Cardiac fibroblast (primary cell): ENCODE measurements at places on chromosomes 11 and 22.

- peak; percentile 68 for DNase-seq
These were observed 95.1 kb upstream of the PLET1 start for GRCh38 chr11:112355726-112356125.

DNA sequence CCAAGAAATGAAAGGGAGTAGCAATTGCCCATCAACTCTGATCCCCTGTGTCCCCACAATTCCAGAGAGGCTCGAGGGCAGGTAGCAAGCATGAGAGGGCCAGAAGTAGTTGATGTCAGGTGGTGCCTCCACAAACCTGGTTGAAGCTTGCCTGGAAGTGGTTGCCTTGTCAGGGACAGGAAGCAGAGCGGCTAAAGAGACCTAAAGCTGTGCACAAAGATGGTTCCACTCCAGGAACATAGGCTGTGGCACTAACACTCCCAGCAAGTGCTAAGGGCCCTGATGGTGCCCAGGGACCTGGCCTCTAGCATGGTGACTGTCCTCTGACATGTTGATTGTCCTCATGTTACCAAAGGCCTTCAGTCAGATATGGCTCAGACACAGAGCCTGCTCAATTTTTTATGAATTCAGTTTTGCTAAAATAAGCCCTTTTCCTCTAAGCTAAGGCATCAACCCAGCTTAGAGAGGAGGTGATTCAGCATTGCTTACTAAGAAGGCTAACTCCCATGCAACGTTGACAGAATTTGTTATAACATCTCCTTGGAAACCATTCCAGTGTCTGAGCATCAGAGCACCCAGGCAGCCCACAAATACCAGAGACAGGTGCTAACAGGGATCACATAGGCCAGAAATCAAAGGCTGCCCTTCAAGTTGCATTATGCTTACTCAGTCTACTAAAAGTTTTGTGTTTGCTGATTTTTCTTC is 196.3 kb upstream of the ARHGAP20 start:
- DNase-seq = peak; percentile 64

- DNase-seq = no peak
These were observed 5.8 kb downstream of the SCUBE1 start for GRCh38 chr22:43337385-43337784.

DNA sequence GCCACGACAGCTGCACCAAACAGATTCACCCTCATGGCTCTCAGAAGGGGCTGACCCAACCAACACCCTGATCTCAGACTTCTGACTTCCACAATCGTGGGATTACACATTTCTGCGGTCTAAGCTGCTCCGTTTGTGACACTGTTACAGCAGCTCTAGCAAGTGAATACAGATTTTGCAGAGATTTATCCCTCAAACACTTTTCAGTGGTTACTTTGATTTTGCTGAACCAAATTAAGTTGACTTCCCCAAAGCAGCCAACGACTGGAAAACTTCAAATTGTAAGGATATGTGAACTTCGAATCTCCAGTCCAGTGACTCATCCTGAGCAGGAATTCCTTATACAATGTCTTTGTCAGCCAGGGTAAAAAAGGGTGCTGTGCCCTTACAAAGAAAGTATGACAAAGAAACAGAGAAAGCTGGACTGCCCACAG is 14.8 kb upstream of the INCENP start:
- DNase-seq = peak; percentile 70

GRCh38 chr11:93219440-93219839 is 21.6 kb upstream of the SLC36A4 start:
- no peak for DNase-seq

DNA sequence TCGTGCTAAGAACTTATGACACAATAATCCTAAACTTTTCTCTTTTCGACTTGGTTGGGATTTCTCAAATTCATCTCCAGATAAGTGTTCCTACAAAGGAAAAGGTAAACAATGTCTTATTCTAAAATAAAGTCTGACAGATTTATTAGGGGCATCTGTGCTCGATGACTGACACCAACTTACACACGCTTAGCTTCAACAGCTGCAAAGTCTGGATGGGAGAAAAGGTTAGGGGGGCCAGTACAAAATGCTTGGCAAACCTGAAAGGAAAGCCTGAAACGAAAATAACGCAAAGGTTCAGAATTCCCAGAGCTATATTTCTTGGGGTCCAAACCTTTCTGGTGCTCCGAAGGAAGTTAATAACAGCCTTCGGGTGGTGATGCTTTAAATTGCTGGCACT is 3.4 kb downstream of the E2F8 start:
- no peak for DNase-seq

- peak; percentile 39 for DNase-seq
These were observed 1.7 kb upstream of the RTCB start for GRCh38 chr22:32413719-32414118.

- no peak for DNase-seq
These were observed 18.7 kb downstream of the SCUBE2 start for GRCh38 chr11:9072626-9073176.

DNA sequence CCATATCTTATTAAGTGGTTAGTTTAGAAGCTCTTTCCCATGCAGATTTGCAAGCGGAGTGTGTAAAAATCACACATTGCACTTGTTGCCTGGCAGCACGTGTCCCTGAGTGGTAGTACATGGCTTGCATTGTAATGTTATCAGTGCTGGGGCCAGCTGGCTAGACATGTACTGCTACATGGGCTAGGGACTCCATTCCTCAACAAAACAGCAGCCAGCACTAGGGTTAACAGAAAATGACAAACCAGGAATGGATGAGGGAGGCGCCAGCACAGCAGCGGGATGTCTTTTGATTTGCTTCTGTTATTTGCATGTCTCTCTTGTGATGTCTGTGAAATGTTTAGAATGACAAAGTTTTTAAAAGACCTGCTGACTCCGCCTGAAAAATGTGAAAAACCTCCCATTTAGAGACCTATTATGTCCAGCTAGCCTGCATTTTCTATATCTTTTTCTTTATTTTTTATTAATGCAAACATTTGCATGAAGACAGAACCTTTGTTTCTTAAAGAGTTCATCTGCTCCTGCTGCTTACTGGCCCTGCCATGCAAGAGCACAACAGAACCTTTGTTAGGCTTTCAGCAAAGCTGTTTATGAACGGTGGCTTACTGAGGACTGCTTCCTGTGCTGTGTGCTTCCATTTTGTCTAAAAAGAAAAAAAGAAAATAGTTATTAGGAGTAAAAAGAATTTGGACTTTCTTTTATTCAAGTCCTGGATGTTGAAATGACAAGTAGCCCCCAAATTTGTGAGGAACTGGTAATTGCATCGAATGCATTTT is 40.7 kb downstream of the CSTPP1 start:
- DNase-seq = no peak
